Neural progenitor cell (in vitro differentiated cells): ENCODE measurements at places on chromosomes 13 and 19.

DNA sequence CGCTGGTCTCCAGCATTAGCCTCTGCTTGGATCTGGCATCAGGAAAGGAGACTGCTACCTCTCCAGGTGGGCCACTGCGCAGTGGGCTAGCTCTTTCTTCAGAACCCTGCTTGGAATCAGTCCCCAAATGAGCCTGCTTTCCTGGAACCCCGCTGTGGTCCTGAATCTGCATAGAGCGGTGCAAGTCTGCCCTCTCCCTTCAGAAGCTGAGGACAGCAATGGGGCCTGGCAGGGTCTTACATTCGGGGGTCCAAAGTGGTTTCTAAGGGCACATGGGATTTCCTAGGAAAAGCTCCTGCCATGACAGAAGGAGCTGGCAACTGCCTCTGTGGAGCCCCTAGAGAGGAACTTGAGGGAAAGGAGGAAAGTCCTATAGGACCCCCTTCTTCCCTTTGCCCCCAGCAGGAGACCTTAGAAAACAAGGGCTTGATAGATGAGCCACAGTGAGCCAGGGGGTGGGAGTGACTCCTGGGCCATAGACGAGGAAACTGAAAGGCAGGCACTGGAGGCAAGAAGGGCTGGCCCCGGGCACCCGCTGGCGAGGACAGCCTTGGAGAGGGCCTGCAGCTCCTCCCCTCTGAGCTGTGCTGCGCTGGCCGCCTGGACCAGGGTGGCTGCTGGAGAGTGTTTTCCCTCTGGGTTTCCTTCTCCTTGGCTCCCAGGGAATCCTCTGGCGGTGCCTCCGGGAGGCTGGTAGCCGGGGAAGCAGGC is 1.4 kb upstream of the VSTM2B start:
- peak; percentile 74 for DNase-seq

DNA sequence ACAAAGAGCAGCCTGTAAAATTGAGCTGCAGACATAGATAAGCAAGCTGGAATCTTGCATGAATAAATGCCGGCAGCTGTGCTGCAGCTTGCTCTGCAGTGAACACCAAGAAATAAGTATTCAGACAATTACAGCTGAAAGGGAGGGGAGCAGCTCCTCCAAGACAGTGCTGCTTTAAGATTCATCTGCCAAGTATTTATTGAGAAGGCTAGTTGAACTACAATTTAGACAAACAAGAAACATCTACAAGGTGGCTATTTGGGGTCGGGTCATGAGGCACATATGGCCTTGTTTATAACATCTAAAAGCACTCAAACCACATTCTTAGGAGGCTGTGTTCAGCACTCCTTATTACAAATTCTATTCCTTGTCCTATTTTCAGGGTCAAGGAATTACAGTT is 34.9 kb downstream of the ZNF726 start:
- no peak for DNase-seq

DNA sequence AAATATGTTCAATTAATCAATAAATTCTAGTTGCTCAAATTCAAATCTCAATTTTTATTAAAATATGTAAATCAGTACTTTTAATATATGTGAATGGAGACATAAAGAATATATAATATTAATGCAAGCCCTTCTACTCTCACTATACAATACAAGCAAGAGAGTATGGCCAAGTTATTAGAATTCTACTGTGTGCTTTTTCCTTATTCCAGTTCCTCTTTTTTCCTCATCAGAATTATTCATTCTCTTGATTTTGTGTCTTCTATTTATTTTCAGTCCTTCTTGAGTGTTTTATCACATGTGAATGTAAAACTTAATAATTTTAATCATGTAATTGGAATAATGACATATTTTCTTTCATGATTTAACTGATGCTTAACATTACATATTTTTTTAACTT is 276.8 kb downstream of the PCDH20 start:
- DNase-seq = no peak

DNA sequence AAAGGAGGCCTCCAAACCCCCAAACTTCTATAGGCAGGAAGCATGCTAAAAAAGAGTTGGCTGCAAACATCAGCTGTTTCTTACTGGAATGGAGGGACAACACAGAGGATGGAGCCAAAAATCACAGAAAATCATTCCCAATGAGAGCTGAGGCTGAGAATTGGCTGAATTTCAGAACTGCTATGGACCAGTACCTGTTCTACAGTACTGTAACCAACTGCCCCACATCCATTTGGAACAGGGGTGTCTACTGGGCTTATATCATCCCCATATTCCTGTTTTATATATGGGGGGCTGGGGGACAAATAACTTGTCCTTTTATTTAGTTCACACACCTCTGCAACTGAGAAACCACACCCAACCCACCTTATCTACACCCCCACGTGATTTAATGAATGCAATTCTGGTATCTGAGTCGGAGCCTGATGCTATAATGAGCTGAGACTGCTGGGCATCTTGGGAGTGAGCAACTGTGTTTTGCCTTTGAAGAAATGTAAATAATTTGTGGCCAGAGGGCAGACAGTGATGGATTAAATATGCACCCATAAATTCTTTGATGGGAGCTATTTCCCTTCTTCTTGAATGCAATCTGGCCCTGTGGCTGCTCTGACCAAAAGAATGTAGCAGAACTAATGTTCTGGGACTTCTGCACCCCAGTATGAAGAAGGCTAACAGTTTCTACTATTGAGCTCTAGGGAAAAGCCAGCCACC is 82.6 kb downstream of the TBC1D4 start:
- DNase-seq = no peak

DNA sequence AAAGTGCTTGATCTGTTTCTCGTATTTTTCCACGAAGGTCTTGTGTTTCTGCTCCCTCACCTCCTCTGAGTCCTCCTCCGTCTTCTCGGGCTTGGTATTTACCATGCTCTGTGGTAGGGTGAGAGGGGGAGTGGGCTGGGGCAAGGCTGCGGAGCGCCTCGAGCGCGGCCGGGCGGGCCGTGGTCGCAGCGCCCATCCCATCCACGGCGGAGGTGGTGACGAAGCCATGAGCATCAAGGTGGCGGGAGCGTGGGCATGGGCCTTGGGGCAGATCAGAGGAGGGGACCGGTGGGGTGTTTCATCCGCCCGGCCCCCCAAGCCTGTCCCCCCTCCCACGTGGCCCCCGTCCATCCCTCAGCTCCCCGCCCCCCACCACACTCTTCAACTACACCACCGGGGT is 7.9 kb downstream of the CDC37 start:
- DNase-seq = no peak

DNA sequence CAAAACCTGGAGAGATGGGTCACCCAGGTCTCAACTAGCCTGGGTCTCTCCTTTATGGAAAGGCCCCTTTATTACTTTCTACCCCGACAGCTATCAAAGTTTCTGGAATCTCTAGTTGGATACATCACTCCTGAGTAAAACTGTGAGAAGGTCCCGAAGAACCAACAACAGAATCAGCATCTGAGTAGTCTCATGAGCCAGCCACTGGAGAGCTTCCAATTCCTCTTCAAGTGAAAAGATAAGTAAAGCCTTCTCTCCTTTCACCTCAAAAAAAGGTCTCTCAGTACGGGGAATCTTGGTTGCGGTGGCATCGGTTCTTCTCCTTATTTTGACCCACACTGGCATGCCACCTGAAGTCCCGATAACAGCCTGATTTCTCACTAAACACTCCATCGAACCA is at the start of gene ERVV-1:
ERVV-1 (plus strand) TSS at position 301 of the 400 bp plus-strand sequence. CDS start 170 bp downstream, outside the sequence.
- no peak for DNase-seq

GRCh38 chr13:33649212-33649878 is 168.6 kb upstream of the RFC3 start:
- DNase-seq = no peak

- no peak for DNase-seq
Observed at GRCh38 chr13:39451860-39452301, 151.1 kb downstream of the LHFPL6 start.

DNA sequence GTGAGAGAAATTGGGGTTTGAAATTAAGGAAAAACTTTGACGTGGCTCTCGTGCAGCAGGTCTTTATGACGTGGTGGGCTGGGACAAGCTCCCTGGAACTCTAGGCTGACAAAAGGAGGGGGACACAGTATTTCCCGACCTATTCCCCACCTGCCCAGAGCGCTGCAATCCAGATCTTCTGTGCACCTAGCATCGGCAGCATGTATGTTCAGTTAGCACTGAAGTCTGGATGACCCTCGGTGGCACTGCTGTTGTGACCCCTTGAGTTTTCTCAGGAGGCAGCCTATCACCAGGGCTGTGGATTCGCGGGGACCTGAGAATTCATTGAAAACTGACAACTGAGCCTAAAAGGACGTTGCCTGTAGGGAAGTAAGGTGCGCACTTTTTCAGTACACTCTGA is 9.1 kb upstream of the ZNF536 start:
- no peak for DNase-seq

DNA sequence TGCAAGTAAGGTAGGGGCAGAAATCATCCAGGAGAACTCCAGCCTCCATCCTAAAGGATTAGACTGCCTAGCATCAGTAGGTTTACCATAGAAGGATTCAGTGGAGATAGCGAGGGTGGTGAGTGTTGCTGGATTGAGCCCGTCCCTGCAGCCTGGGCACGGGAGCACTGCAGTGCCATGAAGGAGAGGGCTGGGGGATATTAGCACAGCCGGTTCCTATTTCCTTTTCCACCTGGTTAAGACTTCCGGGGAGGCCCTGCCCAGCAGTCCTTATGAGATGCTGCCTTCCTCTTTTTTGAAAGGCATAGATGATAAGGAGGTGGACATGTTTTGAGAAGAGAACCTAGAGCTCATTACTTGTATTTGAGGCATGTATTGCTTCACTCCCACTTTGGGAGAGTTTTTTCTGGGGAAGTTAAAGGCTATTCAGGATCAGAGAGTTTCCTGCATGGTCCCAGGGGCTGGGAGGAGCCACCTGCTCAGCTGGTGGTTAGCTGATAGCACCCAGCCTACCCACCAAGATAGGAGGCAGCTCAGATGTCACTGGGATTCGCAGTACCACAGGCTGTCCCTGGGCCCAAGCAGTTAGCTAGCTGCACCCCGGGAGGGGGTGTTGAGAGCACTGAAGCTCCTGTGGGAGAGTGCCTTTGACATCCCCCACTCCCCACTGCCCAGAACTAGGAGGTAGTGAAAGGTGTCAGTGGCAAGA is 17.2 kb downstream of the ACTN4 start:
- DNase-seq = no peak

DNA sequence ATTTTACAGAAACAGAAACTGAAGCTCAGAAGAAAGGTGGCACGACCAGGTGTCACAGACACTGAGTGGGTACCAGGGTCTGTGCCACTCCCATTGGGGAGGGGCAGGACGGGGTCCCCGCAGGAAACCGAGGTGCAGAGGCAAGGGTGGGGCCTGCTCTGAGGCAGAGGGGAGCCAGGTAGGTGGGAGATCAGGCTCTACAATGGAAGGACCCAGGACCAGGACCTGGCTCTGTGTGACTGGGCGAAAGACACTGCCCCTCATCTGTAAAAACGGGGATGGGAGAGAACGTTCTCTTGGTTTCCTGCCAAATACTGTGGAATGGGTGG is 2.8 kb downstream of the PTGIR start:
- DNase-seq = no peak

GRCh38 chr13:72198042-72198441 is 331.0 kb upstream of the DACH1 start:
- DNase-seq = no peak

GRCh38 chr13:78993792-78994191 is 334.8 kb upstream of the OBI1 start:
- DNase-seq = peak; percentile 21

GRCh38 chr13:95494082-95494681 is 58.3 kb upstream of the CLDN10 start:
- DNase-seq = peak; percentile 58

DNA sequence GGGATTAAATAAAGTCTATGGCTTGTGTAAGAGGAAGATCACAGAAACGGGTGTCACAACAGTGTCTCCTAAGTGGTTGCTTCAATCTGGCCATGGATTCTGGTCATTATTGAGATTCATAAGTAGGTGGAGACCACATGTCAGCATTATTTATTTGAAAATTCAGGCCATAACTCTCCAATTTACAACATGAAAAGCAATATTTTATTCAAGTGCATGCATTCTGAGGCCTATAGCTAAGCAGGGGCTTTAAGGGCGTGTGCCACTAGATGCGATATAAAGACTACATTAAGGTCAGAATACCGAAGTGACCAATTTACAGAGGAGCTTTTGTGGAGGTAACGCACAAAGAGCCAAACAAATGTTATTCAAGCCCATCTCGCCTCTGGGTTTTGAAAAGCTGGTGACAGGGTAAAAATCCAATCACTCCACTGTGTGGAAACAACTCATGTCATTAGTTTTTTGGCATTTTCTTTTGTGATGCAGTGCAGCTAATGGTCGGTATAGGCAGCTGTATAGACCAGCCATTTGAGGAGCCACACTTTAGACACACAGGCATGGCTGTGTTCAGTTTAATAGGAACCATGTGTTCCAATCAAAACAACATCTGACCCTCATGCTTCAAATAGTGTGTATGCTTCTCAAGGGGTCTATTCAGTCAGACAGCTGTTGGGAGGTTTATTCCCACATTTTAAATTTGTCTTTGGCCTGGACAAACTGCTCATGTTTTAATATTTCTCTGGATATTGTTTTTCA is 123.7 kb downstream of the KL start:
- DNase-seq = no peak

- DNase-seq = peak; percentile 9
Observed at GRCh38 chr19:56174086-56174485, 1.7 kb upstream of the GALP start.

DNA sequence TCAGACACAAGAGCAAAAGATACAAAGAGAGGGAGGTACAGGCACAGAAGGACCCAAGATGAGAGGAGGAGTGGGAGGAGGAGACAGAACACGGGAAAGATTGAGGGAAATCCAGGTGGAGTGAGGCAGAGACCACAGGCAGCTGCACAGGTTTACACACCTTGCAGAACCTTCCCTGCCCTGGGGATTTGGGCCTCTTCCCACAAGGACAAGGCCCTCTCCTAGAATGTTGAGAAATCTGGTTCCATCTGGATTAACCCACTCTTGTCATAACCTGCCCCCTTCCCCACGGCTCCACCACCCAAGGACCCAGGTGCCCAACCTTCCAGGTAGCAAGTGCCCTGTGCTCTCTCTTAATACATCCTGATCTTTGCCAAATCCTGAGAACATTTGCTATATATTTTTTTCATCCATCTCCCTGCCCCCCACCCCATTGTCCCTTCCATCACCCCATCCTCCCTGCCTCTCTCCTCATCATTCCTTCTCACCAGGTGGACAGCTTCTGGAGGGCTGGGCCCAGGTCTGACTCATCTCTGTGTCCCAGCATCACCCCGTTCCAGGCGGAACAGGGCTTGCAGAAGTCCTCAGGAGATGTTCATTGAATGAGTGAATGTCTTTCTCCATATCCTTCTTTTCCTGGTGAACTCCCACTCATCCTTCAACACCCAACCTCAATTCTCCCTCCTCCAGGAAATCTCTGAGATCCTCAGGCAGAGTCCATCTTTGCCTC is 8.8 kb upstream of the KLK8 start:
- DNase-seq = no peak

GRCh38 chr13:109412283-109412901 is 374.0 kb downstream of the IRS2 start:
- peak; percentile 77 for DNase-seq

GRCh38 chr13:28582225-28582891 is 76.6 kb upstream of the POMP start:
- DNase-seq = no peak

GRCh38 chr13:83125791-83126190 is 756.5 kb downstream of the SLITRK1 start:
- DNase-seq = no peak

GRCh38 chr13:84812789-84813188 is 930.5 kb upstream of the SLITRK1 start:
- no peak for DNase-seq

GRCh38 chr13:26257049-26257448 is 3.1 kb downstream of the CDK8 start:
- no peak for DNase-seq
